Hematopoietic multipotent progenitor cell treated with erythropoietin and hydrocortisone succinate and interleukin-3 and kit ligand, for 8 days (in vitro differentiated cells): ENCODE measurements at places on chromosomes 2 and 18.

DNA sequence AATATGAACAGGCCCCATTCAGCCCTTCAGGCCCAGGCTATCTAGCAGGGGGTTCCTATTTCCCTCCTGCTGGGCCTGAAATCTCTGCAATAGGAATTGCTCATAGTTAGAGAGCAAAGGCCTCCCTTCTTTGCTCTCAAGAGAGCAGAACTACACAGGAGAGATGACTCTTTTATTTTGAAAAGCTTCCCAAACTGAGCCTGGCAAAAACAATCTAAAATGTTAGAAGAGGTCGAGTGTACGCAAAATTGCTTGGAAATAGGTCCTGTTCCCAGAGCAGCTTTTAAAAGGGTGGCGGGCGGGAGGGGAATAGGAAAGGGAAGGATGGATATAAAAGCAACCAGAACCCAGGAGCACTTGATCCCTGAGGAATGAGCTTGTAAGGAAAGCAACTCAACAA is 68.4 kb upstream of the APCDD1 start:
- DNase-seq: no peak

DNA sequence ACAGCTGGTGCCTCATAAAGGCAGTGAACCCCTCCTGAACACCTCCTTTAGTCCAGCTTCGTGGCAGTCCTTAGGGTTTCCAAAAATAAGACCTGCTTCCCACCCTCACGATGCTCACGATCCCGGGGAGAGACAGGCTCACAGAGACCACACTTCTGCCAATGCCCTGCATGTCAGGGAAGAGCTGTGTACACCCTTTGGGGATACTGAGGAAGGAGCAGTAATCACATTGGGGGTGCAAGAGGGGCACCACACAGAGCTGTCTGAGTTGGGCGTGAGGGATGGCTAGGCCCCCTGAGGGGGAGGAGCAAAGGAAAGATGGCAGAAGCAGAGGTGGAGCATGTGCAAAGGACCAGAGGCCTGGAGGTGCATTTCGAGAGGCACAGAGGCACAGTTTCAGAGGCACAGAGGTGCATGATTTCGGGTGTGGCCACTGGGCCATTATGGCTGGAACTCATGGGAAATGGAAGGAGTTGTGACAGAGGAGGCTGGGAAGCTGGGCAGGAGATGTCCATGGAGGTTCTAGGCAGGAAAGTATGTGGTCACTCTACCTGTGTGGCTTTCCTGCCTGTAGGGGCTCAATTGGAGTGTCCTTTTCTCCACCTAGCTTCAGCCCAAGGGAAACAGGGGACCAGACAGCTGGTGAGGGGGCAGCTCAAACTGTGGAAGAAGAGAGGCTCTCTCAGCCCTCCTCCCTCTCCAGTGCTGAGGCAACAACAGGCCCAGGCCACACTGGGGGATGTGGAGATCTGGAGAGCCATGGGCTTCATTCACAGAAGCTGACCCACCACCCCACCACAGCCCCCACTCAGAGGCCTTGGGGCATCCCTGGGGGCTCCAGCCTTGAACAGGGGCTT is 115.9 kb downstream of the CAPN13 start:
- DNase-seq: no peak

DNA sequence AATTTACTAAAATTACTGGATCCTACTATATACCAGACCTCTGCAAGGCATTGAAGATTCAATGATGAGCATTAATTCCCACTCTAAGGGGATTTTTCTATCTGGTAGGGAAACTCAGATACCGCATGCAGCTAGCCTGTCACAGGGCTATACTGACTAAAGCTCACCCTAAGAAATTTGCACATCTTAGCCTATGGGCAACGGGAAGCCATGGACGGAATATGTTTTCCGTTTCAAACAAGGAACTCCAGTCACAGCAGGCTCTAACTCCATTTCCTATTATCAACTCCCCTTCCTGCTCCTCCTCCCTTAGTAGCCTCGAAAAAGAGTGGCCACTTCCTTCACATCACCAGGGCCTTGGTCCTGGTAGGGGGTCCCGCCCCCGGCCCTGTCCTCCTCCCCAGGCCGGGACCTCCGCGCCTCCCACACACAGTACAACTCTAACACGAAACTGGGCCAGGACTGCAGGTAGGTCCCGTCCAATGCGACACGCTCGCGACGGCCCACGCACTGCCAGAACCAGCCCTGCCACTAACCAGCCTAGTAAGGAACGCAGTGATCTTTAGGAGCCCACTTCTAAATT is 659 bp upstream of the COX5B start:
- DNase-seq: peak; percentile 53

DNA sequence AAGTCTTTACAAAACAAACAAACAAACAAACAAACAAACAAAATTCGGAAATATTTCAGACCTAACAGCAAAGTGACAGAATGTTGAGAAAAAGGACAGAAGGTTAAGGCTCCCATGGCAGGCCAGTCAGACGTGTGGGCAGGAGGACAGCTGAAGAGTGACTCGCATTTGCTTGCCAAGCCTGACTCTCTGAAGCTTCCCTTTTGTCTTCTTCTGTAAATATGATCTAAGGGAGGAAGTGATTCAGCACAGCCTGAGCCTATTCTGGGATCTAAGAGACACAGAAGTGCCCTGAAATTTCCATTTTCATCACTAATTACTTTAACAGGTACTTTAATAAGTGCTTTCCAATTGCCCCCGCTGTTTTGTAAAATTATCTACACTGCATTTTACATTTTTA is 134.0 kb upstream of the LYPD1 start:
- no peak for DNase-seq

DNA sequence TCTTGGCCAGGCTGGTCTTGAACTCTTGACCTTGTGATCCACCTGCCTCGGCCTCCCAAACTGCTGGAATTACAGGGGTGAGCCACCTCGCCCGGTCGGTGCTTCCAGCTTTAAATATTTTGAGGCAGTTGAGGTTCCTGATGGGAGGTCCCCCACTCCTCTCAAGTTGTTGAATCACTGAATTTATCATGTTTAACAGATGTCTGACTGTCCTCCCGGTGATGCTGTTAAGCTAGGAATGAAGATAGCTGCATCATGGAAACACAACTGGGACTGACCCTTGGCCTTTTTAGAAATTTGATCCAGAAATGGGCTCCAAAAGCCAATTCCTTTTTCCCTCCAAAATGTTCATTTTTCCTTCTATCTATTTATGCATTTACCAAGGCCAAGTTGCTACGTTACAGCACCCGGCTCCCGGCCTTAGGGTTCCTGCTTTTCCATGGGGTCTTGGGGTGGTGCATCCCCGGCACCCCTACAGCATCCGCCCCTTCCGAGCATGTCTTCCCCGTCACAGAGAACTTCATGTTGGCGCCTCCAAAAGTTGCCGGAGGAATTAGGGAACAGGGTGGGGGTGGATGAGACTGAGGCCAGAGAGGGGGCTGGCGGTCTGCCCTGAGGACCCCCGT is 43.9 kb downstream of the PAX8 start:
- DNase-seq: no peak

DNA sequence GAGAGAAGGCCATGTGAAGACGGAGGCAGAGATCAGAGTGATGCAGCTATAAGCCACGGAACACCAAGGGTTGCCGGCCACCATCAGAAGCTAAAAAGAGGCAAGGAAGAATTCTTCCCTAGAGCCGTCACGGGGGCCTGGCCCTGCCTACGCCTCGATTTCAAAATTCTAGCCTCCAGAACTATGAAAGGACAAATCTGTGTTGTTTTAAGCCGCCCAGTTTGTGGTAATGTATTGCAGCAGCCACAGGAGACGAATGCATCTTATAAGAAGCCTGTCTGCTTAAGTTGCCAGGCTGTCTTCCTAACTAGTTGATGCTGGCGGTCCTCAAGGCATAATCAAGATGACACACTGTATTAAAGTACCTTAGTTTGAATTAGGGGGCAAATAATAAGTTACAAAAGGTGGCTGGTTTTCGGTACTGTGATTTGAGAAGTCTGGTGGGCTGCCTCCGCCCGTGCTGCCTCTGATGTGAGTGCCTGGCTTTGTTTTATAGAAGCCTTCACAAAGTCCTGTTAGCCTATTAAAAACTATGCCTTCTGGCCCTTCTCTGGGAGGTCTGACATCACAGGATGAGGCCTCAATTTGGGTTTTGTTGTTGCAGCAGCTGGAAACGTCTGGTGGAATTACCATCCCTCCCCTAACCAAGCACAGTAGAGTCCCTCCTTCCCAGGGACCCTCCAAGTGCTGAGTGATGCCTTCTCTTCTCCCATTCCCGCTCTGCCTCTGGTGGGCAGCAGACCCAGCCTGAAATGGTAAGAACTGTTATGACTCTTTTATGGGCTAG is 53.6 kb downstream of the SRD5A2 start:
- DNase-seq: no peak

DNA sequence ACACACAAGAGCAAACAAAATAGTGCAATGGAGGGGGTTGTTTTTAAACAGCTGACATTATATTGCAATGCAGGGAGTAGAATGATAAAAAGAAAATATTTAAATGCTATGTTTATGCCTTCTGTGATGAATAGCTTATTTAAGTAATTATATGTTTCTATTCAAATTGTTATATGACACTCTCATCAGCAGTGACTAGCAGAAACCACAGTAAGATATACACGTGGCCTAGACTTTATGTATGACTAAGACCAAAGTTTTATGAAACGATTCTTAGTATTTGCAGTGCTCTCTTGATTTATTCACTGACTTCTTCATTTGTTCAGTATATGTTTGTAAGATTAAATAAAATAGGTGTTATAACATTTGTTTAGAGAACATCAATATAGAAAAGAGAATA is 26.1 kb upstream of the C1D start:
- no peak for DNase-seq

DNA sequence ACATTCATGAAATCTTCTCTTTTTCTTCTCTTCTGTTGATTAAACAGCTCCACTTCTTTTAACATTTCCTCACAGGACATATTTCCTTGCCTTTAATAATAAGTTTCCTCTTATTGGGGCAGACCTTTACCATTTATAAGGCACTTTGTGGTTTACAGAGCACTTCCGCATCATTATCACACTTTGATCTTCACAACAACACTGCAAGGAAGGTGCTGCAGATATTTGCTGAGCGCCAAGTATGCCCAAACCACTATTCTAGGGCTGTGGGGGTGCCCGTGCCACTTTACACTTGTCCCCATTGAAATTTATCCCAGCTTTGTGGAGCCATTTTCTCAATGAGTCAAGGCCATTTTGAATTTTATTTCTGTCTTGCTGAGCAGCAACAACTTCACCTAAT is 246.6 kb downstream of the SS18 start:
- DNase-seq: no peak

- DNase-seq: no peak
Measured at GRCh38 chr2:16039823-16040222, 99.5 kb downstream of the MYCN start.

DNA sequence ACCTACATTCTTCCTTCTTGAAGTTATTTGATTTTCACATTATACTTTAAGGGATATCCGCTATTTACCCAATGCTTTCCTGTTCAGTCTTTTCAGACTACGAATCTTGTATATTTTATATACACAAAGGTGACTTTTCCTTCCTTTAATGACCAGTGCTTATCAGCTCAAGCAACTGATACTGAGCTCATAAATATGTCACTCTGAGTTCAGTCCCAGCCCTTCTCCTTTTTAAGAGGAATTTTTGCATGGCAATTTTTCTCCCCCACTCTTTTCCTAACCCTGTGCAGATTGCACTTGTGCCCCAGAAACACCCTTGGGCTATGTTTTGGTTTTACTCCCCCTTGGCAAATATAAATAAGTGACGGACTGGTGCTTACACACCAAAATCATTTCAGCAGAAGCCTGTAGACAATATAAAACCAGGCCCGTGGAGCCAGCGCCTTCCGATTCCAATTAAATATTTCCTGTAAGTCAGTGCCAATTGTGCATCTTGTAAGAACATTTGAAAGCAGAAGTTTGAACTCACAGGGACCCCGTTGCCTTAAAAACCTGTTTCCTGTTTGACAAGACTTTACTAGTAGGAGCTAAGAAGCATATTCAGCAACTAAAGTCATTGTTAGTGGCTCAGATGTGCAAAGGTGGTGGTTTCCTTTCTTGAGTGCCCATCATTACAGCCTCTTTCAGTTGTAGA is 66.3 kb upstream of the GATA6 start:
- DNase-seq: no peak

GRCh38 chr2:73836141-73836943 is 7.6 kb downstream of the STAMBP start:
- DNase-seq: no peak

- DNase-seq: no peak
Measured at GRCh38 chr18:54914816-54915215, 44.4 kb downstream of the CCDC68 start.

DNA sequence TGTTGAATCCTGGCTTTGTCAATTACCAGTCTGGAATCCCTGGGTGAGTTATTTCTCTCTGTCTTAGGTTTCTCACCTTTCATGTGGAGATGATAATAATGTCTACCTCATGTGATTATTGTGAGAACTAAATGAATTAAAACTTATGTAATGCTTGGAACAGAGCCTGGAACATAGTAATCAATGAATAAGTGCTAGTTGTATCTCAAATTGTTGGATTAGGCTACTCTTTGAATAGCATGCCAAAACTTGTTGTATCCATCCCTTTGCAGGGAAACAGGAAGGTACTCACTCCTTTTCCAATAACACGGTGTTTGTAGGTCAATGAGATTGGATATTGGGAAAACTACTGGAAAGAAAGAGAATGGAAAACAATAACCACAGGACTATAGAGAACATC is 796.6 kb upstream of the ZEB2 start:
- no peak for DNase-seq

- DNase-seq: no peak
Measured at GRCh38 chr2:136059036-136059472, 58.9 kb downstream of the CXCR4 start.

DNA sequence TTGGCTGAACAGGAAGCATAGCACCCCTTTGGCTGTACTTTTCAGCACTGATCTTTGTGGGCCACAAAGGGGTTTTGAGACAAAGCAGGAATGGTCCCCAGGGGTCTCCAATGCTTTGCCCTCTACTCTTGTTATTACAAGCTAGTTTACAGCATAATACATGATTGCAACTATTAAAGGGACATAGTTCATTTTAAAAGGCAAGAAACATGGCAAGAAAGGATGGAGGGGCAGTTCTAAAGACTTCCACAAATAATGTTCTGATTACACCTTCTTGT is 196.6 kb downstream of the FHOD3 start:
- no peak for DNase-seq

- no peak for DNase-seq
Measured at GRCh38 chr2:165105926-165106325, 97.9 kb downstream of the SCN3A start.

- DNase-seq: no peak
Measured at GRCh38 chr2:10906926-10907625, 4.7 kb upstream of the KCNF1 start.

DNA sequence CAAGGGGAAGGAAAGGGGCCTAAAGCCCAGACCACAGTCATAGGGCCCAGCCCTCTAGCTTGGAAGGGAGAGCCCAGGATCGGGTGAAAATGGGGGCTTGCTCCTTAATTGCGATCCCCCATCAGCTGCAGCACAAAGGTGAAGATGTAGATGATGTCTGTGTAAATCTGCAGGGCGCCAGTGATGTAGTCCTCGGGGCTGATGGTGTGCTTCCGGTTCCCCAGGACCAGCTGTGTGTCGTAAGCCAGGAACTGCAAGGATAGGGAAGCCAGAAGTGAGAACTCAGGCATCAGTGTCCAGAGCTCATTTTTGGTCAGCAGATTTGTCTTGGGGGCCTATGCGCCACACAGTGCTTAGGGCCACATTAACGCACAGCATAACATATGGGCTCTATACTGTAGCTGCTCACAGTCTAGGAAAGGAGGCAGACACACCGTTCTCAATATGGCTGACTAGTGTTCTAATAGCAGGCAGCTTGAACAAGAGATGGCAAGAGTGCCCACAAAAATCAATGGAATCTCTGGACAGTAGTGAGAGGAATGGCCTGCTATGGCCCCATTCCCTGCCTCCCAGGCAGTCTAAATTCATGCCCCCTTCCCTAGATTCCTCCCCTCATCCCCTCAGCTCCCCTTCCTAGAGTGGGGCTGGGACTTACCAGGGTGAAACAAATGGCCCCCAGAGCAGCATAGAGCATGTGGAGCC is 5.2 kb downstream of the PNKD start:
- no peak for DNase-seq
